Central memory CD4-positive, alpha-beta T cell (primary cell): ENCODE measurements at places on chromosomes 2 and 18.

DNA sequence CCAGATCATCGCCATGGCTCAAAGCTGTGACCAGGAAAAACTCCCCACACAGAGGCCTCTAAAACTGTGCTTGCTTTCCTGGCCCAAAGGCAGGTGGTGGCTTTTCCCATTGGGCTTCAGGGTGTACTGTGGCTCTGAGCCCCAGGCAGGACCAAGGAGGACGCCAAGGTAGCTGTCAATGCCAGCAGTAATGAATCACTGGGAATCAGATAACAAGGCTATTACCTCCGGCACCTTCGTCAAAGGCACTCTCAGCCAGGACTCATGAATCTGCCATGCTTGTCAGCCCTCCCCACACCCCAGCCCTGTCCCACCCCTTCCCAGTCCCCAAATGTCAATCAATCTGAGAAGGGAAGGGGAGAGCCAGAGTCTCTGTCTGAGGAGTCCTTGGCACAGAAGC is 27.9 kb upstream of the EN1 start:
- DNase-seq, result no peak

DNA sequence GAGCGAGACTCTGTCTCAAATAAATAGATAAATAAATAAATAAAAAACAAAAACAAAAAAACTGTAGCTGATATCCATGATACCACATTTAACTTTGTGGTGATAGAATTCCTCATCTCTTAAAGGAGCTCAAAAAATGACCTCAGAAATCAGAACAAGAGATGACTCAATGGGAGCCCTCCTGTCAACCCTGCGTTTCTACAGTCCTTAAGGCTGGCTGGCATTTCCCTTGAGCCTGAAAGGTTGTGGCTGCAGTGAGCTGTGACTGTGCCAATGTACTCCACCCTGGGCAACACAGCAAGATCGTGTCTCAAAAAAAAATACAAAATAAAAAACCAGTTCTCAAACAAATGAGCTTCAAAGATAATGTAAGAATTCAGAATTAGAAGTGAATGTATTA is 40.4 kb downstream of the CHST9 start:
- DNase-seq, result no peak

DNA sequence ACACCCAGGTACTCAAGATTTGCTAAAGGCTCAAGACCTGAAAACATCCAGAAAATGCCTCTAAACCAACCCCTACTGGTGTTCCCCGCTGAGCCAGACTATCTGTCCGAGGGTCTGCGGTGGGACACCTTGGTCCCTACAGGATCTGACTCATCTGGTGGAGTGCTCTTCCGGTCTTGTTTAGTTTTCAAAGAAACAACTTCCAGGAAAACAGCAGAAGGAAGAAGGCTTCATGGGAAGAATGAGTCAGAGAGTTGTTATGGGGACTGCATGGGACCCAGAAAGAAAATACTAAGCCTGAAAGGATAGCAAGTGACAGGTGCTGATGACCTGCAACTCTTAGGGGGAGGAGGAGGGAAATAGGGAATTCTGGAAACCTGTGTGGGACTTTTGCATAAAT is 41.3 kb downstream of the ZFP36L2 start:
- no peak for DNase-seq

GRCh38 chr18:24187689-24188088 is 48.8 kb downstream of the CABYR start:
- no peak for DNase-seq

DNA sequence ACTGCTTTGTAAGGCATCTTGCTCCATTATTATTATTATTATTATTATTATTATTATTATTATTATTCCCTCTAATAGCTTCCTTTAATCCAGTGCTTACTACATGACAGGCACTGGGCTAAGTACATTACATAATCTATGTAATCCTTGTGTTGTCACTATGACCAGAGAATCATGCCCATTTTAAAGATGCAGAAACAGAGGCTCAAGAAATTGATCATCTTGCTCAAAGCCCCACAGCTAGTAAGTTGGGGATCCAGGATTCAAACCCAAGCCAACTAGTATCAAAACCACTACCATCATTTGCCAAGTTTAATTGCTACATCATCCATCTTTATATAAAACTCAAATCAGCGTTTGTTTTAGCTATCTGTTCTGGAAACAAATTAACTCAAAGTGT is 594 bp upstream of the NGEF start:
- no peak for DNase-seq
